ENCODE measurements at places on chromosomes 6 and 20.

DNA sequence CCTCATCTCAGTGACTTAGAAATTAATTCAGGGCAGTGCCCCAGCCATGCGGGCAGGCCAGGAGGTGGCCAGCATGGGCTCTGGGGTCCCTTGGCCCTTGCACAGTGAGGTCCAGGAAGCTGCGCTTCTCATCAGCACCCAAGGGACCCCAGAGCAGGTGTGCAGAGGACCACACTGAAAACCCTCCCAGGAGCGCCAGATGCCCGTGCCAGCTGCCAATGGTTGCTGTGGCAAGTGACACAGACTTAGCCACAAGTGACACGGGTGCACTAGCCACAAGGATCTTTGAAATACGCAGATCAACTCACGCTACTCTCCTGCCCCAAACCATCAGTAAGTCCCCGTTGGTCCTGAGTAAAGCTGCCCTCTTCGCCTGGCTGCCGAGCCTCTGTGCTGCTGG lies 88.1 kb downstream of the ERMARD start:
- ATAC-seq: no peak

DNA sequence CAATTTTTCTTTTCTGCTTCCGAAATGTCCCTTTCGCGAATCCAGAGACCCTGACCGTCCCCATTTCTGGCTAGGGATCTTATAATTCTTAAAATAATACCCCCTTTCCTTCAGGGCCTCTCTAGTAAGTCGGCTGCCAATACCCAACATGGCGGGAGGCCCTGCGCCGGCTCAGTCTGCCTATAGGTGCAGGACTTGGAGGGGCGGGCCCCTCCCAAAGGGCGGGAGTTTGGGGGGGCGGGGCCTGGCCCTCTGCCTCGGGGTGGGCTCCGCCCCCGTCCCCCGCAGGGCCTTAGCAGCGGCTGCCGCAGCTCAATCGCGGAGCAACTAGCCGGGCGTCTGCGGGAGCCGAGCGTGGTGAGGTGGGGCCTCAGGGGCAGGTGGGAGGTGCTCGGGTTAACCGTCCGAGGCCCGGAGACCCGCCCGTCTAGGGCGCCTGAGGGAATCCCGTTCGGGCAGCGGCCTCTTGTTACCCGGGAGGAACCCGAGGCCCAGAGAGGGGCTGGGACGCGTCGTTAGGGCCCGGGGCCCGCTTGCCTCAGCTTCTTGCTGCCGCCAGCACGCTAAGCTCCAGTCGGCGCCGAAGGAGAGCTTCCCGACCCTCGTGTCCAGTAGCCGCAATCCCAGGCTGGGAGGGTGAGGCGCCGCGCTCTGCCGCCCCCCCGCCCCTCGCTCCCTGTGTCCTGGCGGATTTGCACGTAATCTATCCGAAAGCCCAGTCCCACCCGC lies at the start of gene CEP250:
CEP250 (plus strand) TSS at position 718 of the 729 bp plus-strand sequence. CDS start 6,770 bp downstream, outside the sequence.
- ATAC-seq: peak; percentile 99

DNA sequence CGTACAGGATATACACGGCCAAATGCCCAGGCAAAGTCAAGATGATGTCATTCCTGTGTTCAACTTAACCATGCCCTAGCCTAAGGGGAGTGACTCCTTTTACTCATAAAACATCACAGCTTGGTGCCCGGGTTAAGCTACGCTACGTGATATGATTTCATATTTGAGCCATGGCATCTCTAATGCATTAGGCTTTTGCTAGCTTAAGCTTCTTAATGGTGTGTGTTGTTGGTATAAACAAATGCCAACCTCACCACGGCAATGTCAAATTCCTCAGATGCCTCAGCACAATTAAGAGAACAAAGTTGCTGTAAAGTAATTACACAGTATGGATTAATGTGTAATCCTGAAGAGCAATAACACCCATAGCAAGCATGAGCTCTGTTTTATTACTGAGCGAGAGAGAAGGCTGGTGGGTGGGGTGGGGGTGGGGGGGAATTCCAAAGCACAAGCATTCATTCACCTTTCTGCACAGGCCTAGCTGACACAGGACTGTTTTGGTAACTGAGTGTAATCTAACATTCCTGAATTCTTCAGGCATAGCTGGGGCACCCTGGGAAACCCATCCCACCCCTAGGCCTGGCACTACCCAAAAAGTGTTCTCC lies 44.7 kb upstream of the CNKSR3 start:
- ATAC-seq: no peak

- ATAC-seq: no peak
Measured at GRCh38 chr6:149360536-149360935, 39.5 kb upstream of the SUMO4 start.

DNA sequence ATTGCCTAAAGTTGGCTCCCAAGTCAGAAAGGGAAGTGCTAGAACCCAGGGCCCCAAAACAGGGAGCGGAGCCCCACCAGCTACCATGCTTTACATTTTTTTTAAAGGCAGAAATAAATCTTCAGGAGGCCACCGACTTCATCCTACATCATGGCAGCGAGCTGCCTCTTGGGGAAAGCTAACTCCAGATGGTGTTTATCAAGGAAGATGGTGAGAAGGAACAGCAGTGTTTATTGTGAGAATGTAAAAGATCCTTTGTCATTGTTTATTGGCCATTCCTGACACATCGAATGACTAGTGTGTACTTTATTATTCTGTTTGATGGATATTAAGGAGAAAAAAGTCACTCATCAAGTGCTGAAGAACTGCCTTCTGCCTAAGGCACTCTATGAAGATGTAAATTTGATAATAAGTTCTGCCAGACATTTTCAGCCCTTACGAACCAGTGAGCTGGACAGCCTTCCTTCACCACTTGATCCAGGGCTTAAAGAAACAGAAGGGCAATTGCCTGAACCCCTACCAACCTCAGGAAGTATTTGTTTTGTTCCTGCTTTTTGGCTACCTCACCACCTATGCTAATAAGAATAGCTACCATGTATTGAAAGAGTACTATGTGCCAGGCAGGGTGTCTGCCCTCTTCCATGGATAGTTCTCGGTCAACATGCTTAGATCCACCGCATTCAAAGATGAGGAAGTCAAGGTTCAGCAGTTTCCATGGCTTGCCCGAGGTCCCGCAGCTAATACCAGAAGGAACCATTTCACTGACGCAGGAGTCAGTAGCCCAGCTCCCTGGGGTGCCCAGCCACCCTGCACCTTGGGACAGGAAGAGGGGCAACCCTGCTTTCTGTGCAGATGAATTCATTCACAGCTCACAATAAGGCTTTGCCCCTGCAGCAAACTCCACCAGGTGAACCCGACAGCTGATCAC lies 194.7 kb upstream of the RREB1 start:
- no peak for ATAC-seq

DNA sequence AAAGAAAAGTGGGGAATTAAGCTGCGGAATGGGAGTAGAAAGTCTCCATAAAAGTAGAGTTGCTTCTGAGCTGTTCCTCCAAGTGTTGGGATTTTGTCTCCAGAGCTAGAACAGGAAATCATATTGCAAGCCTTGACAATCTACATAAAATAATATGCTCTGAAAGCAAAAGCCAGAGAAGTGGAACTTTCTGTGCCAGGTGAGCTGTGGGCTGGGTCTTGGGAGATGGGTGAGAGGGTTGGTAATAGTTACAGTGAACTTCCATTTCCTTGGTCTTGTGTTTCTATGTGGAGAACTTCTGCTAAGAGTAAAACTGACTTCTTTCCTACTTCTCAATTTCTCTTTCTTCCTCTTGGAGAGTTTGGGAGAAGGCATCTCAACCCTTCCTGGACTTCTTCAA lies 6.3 kb upstream of the HMGN4 start:
- ATAC-seq: no peak

GRCh38 chr6:33490621-33491020 lies 36.2 kb downstream of the ZBTB9 start:
- ATAC-seq: no peak

GRCh38 chr6:138517635-138518034 lies 18.3 kb upstream of the NHSL1 start:
- ATAC-seq: peak; percentile 84

DNA sequence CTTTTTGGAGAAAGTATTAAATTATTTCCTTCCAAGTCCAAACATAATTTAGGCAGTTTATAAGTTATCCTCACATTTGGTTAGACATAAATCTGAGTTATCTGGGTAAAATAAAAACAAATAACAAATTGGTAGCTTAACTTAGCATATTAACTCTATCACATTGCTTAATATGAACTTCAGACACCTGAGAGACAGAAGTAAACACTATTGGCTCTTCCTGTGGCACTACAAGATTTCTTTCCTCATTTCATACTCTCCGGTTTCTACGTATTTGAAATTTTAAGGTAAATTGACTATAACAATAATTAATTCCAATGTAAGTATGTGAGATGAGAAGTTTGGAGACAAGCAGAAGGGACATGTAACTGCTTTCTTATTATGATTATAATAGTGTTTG lies 106.8 kb downstream of the TRMT11 start:
- ATAC-seq: no peak

- ATAC-seq: peak; percentile 6
Measured at GRCh38 chr6:7260291-7261031, 52.5 kb downstream of the SSR1 start.

DNA sequence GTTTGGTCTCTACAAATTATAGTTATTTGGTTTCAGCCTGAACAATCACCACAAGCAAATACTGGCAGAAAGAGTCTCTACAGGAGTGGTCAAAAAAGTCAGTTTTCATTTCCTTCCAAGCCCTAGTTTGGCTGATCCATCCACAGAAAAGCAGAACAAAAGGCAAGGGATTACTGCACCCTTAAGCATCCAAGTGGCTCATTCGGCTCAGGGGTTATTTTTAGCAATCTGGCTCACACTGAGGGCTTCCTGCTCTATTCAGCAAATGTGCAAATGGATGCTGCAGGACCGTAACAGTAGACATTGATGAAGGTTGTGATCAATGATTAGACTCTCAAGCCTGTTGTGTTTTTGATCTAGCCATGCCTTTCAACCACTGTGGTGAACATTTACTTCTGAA lies 62.2 kb upstream of the FABP7 start:
- no peak for ATAC-seq

DNA sequence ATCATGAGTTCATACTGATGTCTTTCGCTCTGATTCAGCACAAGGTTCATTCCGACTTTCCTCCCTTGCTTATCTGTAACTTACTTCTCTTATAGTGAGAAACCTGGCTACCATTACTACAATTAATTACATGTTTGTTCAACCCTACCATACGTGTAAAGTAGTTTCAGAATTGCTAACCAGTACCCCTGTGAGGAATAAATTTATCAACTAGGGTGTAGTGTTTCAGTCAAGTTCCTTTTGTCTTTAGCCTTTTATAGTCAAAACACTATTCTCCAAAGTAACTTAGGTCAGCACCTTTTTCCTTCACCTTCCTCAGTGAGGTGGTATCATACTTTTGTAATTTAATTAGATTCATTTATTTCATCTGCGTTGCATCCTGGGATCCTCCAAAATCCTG lies 64.9 kb downstream of the MAP3K4 start:
- no peak for ATAC-seq

DNA sequence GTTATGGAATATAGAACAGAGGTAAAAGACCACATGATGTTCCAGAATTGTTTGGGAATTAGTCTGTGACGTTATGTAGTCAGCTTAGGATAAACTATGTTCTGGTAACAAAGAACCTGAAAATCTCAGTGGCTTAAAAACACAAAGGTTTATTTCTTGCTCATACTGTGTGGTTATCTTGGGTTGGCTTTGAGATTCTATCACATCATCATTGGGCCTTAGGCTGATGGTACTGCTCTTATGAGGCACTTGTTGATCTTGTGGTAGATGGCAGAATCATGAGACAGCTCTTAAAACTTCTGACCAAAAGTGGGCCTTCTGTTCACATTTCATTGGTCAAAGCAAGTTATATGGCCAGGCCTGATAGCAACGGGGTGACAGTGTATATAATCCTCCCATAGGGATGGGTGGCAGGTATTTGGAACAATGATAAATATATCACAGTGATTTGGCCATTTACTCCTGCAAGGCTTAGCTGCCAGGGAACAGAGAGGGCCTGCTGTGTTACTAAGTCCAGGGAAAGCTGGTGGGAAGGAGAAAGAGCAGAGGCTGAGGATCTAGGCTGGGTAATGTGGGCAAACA lies 13.5 kb downstream of the DHX35 start:
- no peak for ATAC-seq

DNA sequence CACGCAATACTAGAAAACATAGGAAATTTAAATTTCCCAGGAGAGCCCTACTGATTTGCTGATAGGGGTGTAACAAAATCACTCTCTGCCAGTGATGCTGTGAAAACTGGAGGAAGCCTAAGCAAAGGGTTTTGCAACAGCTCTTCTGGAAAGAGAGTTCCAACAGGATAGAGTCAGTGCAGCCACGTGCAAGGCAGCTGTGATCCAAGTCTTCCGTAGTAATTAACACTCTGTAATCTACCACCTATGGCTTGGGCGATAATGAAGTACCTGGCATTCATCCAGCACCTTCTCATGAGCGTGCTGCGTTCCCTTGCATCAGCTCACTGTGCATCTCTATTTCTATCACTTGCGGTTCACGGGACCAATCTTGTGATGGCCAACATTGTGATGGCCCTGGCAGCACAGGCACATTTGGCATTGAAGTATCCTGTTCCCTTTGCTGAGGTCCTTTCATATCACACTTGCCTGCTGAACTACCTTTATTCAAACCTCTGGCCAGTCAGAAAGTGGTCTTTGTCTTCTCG lies 48.2 kb downstream of the IRF4 start:
- ATAC-seq: no peak

GRCh38 chr6:11795403-11795802 lies 16.8 kb upstream of the ADTRP start:
- ATAC-seq: no peak

GRCh38 chr6:101281266-101281665 lies 112.2 kb upstream of the GRIK2 start:
- no peak for ATAC-seq

GRCh38 chr20:46264391-46265266 lies 43.7 kb downstream of the CDH22 start:
- ATAC-seq: no peak

GRCh38 chr20:50094522-50094921 lies 18.4 kb downstream of the UBE2V1 start:
- no peak for ATAC-seq

- no peak for ATAC-seq
Measured at GRCh38 chr6:160386869-160387530, 38.8 kb downstream of the SLC22A3 start.

- ATAC-seq: no peak
Measured at GRCh38 chr6:152136449-152136825, 329.0 kb downstream of the ESR1 start.

GRCh38 chr20:51306521-51307358 lies 235.8 kb downstream of the NFATC2 start:
- ATAC-seq: peak; percentile 90

- no peak for ATAC-seq
Measured at GRCh38 chr6:69758214-69758613, 38.6 kb downstream of the LMBRD1 start.

DNA sequence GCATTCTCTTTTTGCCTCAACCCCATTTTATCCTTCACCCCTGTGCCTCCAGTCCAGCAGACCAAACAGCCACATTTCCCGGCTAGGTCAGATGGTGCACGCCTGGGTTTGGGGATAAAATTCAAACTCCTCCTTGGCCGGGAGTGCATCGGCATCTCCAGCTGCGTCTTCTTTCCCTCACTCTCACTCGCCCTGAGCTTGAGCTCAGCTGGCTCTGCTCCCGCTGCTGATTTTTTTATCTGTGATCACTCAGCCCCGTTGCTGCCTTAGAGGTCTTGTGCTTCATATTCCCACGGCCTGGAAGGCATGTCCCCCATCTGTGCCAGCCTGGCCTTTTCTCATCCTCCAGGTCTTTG lies 6.8 kb upstream of the EZR start:
- no peak for ATAC-seq

GRCh38 chr6:27785294-27785693 lies 126.9 kb downstream of the OR2B2 start:
- no peak for ATAC-seq

GRCh38 chr20:47019121-47019824 lies 124.6 kb downstream of the EYA2 start:
- ATAC-seq: no peak

Measured in stimulated activated memory B cell treated with anti-CD40 and anti-IgM and Interleukin-4, amounts not matched to agents 10 μg/mL and 1 μg/mL and 100 μg/mL, for 72 hours (primary cell).